ENCODE measurements at places on chromosomes 12 and 14.

- DNase-seq = no peak
These were observed 12.3 kb upstream of the APOF start for GRCh38 chr12:56374726-56375597.

- no peak for DNase-seq
These were observed 3.7 kb downstream of the ZBTB1 start for GRCh38 chr14:64508215-64508776.

DNA sequence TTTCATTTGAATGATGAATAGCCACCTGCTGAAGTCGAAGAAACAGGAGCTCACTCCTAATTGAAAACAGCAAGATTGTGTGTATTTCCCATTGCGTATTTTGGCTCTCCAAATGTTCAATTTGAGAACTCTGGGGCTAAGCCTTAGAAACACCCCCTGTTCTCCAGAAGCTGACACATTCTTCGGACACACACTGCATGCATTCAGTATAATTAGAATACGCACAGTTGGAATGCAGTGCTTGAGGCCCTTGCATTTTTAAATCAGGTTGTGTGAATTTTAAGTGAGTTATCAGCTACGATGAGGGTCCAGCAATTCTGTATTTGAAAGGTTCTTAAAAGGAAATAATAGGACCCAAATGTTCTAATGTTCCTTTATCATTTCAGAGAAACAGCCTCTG lies 103.8 kb downstream of the PRKD1 start:
- DNase-seq = no peak

- DNase-seq = no peak
These were observed 6.9 kb upstream of the ADCY6 start for GRCh38 chr12:48795550-48796455.

- no peak for DNase-seq
These were observed 32.3 kb downstream of the DIO3 start for GRCh38 chr14:101593411-101594238.

- no peak for DNase-seq
These were observed 125.3 kb downstream of the IPO8 start for GRCh38 chr12:30570211-30570890.

- DNase-seq = no peak
These were observed 324.4 kb upstream of the RTL1 start for GRCh38 chr14:101227611-101228594.
